ENCODE measurements at places on chromosomes 2 and 18. TPM values are rescaled to one million over a fixed set of nuclear protein-coding genes. Genes with fewer than 3 reads are reported as not detected.

ADD2 gene
- total RNA-seq: 14.2 TPM

KLHL30 gene
- not detected for total RNA-seq

ACMSD gene
- total RNA-seq: not detected

TRABD2A gene
- 73.2 TPM for total RNA-seq

MROH2A gene
- not detected for total RNA-seq

GRCh38 chr2:234558642-234559041 is 61.8 kb upstream of the ARL4C start:
- DNase-seq: no peak

GRCh38 chr18:76678248-76678647 is 144.1 kb upstream of the ZNF236 start:
- DNase-seq: no peak

DNA sequence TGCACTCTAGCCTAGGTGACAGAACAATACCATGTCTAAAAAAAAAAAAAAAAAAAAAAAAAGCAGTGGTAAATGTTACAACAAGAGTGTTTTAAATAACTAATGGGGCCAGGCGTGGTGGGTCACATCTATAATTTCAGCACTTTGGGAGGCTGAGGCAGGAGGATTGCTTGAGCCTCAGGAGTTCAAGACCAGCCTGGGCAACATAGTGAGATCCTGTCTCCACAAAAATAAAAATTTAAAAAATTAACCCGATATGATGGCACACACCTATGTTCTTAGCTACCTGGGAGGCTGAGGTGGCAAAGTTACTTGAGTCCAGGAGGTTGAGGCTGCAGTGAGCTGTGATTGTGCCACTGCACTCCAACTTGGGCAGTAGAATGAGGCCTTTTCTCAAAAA is 37.1 kb downstream of the PAPOLG start:
- DNase-seq: no peak

DNA sequence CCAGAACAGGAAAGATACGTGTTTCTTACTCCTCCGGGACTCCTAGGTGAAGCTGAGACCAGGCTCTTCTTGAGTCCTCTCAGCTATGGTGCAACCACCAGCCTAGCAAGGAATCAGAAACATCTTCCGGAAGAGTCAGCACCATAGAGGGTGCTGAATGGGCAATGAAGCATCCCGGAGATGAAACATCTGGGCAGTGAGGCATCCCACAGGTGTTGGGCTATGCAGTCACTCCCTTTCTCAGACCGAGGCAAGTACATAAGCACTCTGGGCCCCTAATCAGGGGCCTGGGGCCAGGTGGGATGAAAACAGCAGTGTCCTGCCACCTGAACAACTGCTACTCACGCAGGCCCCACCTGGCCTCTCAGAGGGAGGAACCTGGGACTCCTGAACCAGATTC is 1.4 kb upstream of the CAPN10 start:
- no peak for DNase-seq

DNA sequence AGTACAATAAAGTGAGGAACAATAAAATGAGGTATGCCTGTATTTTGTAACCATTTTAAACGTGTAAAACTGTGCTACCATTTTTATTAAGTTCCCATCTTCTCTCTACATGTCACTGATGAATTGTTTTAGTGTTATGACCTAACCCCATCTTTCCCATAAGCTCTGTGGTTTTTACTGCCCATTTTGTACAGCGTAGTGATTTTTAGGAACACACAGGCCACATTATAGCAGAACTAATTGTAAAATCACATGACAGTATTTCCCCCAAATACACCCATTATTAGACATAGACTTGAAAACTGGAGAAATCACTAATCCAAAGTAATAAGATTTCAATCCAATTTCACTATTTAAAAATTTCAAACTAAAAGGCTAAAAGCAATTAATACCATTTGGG is 130.7 kb downstream of the TMEM247 start:
- DNase-seq: no peak

DNA sequence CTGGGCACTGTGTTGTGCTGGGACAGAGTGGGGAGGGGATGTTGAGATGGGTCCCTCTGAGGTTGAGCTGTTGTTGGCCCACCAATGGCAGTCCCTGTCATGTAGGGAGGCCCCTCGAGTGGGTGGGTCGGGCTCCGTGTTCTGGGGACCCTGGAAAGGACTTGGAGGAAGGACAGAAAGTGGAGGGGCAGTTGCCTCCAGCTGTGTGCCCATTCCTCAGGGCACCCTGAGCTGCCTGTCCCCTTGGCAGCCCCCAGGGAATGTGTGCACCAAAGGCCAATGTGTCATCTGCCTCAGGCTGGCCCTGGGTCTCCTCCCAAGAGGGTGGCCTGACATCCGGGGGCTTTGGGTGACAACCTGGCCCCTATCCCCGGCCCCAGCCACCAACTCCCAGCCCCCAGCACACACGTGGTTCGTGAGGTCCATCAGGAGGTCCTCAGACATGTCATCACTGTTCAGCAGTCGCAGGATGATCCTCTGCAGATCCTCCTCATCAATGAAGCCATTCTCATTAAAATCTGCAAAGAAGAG is 57.7 kb downstream of the CIB4 start:
- DNase-seq: no peak
